Right cardiac atrium (tissue), 5 donors: ENCODE measurements at places on chromosomes 11 and 22.

GRCh38 chr11:67255353-67255752 lies 10.9 kb upstream of the GRK2 start:
- no peak for DNase-seq

DNA sequence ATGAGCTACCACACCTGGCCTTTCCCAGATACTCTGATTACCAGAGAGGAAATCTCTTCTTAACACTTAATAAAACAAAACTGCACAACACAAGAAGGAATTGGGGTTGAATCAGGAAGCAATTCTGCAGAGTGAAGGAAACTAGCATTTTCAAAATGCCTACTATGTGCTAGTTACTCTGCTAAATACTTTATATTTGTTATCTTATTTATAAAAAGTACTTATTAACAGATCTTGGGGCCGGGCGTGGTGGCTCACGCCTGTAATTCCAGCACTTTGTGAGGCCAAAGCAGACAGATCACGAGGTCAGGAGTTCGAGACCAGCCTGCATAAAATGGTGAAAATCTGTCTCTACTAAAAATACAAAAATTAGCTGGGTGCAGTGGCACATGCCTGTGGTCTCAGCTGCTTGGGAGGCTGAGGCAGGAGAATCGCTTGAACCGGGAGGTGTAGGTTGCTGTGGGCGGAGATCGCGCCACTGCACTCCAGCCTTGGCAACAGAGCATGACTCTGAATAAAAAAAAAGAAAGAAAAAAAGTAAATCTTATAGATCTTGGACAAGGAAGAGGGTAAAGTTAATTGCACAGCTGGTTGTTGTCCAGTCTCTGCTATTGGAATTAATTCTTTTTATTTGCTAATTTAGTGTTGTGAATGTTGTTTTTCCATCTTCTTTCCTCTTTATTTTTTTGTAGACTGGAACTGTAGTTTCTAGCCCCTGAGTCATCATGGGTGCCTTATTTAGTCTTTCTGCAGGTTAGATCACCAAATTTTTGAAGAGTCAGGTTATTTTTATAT lies 22.1 kb downstream of the TMEM135 start:
- no peak for DNase-seq

- DNase-seq: peak; percentile 39
These were observed 1.6 kb upstream of the BRSK2 start for GRCh38 chr11:1387961-1388762.

DNA sequence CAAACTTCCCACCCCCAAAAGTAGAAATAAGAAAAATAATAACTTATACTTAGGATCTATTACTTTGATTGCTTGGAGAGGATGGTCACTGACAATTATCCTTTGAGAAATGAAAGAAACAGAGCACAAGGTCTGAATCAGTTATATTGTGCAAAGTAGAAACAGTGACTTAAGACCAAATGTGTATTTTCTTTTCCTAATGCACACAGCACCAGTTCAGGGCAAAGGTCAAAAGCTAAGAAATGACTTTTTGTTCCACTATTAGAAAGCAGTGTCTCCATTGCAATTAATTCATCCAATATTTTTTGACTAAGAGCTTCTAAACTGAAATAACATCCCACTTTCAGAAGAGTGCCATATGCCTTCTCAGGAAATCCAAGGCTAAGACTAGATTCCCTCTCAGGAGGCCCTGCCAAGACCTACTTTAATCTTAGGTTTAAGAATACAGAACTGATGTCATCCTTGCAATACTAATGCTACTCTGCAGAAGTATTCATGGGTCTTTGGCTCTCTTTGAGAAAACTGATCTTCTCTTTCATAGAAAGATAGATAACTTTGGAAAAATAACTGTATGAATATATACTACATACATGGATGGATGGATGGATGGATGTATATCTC lies 147.0 kb downstream of the APOL5 start:
- DNase-seq: no peak

- no peak for DNase-seq
These were observed 27.9 kb downstream of the PPFIA1 start for GRCh38 chr11:70298243-70298915.

- no peak for DNase-seq
These were observed 49.7 kb downstream of the MIAT start for GRCh38 chr22:26707090-26707489.

GRCh38 chr11:6894097-6894496 lies 1.8 kb upstream of the OR2D2 start:
- DNase-seq: no peak

- DNase-seq: no peak
These were observed 45.5 kb downstream of the FAR1 start for GRCh38 chr11:13713982-13714381.

DNA sequence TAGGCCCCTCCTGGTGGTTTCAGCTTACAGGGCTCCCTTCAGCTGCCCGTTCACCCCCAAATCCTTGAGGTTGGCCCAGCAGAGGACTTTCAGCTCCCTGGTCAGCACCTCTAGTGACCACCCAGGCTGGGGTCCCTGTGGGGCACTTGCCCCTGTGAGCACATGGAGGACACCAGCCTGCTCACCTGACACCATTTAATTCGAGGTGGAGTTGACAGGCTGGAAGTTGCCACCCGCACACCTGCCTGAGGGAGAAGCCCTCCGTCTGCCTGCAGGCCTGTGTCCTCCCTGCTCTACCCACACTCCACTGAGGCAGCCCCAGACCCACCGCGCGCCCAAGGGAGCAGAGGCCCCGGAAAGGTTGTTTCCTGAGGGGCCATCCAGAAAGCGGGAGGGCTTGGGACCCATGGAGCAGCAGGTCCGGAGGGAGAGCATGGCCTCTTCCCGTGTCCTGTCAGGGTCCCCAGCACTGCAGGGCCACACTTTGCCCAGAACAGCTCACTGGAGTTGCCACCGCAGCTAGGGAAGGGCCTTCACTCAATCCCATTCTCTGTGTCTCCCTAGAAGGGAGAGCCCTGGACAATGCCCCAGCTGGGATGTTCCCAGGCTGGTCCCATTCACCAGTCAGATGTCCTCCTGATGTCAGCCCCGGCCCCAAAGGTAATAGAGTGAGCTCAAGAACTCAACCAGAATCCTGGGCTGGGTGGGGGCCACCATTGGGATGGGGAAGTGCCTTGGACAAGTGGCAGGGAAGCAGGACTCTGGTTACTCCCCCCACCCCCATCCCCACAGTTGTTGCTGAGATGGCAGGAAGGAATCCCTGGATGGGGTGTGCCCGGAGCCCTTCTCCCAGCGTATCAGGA lies 82.4 kb downstream of the MED15 start:
- no peak for DNase-seq

DNA sequence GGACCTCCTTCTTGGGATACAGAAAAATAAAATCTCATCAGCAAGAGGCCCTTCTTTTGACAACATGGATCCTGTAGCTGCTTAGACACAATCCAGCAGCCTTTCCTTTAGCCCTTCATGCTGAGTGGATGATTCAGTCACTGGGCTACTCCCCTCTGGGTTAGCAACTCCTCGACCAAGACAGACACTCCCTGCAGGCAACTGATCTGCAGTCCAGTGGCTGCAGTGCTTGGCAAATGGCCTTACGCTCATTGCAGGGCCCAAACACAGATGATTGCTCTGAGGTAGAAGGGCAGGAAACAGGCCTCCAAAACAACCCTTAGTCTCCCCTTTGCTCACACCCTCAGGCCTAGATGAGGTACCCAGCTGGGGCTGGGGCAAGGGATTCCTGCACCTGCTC lies 73.2 kb upstream of the OPCML start:
- no peak for DNase-seq

- DNase-seq: no peak
These were observed 19.6 kb upstream of the POU2AF2 start for GRCh38 chr11:111225881-111226280.

DNA sequence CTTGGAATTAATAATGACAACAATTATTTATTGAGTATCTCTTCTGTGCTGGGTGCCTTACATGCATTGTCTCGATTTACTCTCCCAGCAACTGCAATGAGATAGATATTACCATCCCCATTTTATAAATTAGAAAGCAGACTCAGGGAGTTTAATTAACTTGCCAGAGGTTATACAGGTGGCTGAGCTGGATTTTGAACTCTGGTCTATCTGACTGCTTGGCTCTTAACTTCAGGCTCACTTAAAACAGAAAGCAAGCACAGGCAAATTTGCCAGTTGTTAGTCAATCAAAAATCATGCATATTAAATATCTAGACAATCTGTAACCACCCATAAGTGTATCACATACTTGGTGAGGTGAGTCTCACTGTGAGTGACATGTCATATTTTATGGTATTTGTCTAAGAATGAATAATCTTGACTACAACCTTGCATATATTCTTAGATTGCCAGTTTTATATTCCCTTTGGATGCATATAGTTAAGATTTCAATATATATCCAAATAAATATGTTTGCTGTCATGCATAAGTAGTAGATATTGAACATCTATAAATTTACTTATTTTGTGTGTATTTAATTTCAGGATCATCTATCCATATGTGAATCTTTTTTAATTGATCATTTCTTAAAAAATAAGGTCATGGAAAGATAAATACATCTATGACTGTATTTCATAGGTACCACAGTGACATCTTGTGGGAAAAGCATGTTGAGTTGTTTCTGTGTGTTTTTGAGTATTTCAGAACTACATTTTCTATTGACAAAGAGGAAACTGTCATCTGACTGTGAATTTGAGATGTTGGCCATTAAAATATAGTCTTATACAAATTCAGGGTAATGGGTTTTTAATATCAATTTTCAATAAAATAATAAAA lies 112.0 kb upstream of the ARHGAP42 start:
- DNase-seq: no peak

- peak; percentile 85 for DNase-seq
These were observed 3.7 kb downstream of the RNH1 start for GRCh38 chr11:503179-503981.

DNA sequence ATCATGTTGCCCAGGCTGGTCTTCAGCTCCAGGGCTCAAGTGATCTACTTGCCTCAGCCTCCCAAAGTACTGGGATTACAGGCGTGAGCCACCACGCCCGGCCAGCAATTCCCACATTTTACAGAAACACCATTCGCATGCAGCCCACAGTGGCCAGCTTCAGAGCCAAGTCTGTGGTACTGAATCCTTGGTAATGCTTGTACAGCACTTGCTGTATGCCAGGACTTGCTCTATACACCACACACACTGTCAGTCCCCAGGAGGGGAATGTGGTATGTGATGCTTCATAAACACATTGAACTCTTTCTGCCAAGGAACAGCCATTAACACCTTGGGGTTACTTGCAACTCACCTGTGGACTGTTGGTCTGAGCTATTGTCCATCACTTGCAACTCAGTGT lies 119.4 kb downstream of the MED15 start:
- DNase-seq: no peak

DNA sequence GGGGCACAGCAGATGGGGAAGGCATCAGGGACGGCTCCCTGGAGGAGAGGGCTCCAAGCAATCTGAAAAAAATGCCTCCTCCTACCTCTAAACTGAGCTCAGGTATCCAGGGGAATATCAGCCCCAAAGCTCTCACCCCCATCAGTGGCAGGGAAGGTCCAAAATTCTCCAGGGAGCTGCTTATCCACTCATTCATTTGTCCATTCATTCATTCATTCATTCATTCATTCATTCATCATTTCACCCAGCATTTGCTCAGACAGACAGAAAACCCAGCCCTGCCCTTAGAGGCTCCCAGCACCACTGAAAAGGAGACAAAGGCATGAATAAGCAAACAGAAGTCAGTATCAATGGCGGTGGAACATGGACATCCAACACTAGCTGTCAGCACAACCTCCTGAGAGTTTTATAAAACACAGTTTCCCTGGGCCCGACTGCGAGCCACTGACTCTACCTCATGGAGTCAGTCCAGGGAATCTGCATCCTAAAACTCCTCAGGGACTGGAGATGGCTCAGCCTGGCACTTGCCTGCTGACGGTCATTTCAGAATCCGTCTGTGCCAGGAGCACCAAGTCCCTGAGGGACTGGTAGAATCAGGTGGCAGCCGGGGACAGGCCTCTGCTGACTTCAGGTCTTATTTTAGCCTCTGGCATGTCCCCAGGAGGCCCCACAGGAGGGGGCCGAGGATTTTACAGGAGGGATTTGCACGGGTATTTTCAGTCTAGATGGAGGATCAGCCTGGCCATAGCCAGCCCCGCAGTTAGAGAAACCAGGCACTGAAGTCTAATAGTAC lies 164.6 kb downstream of the MN1 start:
- peak; percentile 81 for DNase-seq
